ENCODE measurements at places on chromosomes 3 and 15. TPM values are rescaled to one million over a fixed set of nuclear protein-coding genes. Genes with fewer than 3 reads are reported as not detected.

KY gene
- not detected for total RNA-seq

GOLGA6L10 gene
- total RNA-seq: 0.40 TPM

TLR9 gene
- total RNA-seq: under 0.01 TPM

ARGFX gene
- total RNA-seq: not detected

SNX1 gene
- total RNA-seq: 63.3 TPM

ITIH3 gene
- total RNA-seq: not detected

STAB1 gene
- 215 TPM for total RNA-seq

BUB1B gene
- 78.3 TPM for total RNA-seq

DALRD3 gene
- total RNA-seq: 31.0 TPM

SENP2 gene
- 44.8 TPM for total RNA-seq

MME gene
- total RNA-seq: 25.8 TPM

CLDN16 gene
- total RNA-seq: not detected

NANOGP8 gene
- total RNA-seq: not detected

CFAP100 gene
- not detected for total RNA-seq

FEZF2 gene
- total RNA-seq: not detected

TM4SF18 gene
- total RNA-seq: 156 TPM

COL6A6 gene
- not detected for total RNA-seq

RTP4 gene
- total RNA-seq: not detected

PLOD2 gene
- total RNA-seq: 431 TPM

GABRR3 gene
- not detected for total RNA-seq

ACAN gene
- total RNA-seq: 0.22 TPM

TMEM266 gene
- total RNA-seq: not detected

GAP43 gene
- total RNA-seq: not detected

NXPE3 gene
- 11.5 TPM for total RNA-seq

GRK7 gene
- not detected for total RNA-seq

SPINK8 gene
- not detected for total RNA-seq

NPAP1 gene
- not detected for total RNA-seq

INKA1 gene
- 5.8 TPM for total RNA-seq

RAB6B gene
- total RNA-seq: 0.72 TPM

DET1 gene
- 6.3 TPM for total RNA-seq

OR4M2 gene
- not detected for total RNA-seq

FAM81A gene
- total RNA-seq: 1.1 TPM

CHL1 gene
- total RNA-seq: not detected

SAMMSON gene
- total RNA-seq: not detected

PAK6 gene
- total RNA-seq: not detected

PLCL2 gene
- total RNA-seq: 13.3 TPM

XCR1 gene
- total RNA-seq: not detected

B4GALT4 gene
- total RNA-seq: 3.2 TPM

ZPLD1 gene
- not detected for total RNA-seq

CD86 gene
- total RNA-seq: not detected

RBPMS2 gene
- total RNA-seq: 0.13 TPM

All from thoracic aorta endothelial cell (primary cell).